ENCODE measurements at places on chromosomes 1 and 21.
A peak's percentile ranks its signal among the peaks of the same experiment; 100 is the strongest.

DNA sequence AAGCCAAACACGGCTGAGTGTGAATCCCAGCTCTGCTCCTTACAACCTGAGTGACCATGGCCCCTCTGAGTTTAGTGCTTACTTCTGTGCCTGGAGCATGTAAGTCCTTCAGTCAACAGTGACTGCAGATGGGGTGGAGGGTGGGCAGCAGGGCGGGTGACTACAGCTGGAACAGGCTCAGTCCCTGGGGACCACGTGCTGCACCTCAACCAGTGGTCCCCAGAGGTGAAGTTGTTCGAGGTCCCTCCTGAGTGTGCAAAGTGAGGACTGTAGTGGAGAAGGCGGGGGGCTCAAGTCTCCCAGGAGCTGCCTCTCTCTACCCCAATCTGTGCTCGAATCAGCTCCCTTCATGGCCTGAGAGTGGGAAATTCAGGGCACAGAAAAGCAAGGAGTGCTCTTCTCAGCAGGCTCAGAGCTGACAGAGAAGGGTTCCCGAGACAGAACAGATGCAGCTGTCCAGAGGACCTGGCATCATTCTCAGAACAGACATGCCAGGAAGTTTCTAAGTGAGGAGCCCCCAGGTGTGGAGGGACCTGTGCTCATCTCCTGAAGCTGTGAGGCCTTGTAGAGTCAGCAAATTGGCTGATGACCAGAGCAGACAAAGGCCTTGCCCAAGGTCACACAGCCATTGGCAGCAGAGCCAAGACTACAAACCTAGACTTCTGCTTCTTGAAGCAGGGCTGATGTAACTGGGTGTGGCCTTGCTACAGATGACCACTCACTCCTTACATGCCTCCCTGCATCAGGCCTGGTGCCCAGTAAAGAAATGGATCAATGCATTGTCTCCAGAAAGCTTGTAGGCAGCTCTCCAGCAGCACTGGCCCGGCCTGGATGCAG lies 61.7 kb upstream of the EDN2 start:
- DNase-seq = no peak

DNA sequence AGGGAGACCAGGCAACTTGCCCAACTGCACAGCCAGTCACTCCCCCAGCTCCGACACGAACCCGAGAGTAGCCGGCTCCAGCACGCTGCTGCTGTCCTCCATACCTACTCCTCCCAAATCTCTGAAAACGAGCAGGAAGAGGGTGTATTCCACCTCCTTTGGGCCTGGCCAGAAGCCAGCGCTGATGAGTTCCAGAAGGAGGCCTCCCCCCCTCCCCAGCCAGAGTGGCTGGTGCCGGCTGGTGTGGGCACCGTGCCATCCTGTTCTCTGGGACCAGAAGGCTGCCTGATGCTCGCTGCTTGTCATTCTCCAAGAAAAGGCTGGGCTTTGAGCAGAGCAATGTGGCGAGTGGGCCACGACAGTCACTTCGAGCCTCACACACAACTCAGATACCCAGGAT lies 22.2 kb downstream of the KCNN3 start:
- no peak for DNase-seq

GRCh38 chr1:214363386-214363785 lies 82.4 kb downstream of the SMYD2 start:
- no peak for DNase-seq

DNA sequence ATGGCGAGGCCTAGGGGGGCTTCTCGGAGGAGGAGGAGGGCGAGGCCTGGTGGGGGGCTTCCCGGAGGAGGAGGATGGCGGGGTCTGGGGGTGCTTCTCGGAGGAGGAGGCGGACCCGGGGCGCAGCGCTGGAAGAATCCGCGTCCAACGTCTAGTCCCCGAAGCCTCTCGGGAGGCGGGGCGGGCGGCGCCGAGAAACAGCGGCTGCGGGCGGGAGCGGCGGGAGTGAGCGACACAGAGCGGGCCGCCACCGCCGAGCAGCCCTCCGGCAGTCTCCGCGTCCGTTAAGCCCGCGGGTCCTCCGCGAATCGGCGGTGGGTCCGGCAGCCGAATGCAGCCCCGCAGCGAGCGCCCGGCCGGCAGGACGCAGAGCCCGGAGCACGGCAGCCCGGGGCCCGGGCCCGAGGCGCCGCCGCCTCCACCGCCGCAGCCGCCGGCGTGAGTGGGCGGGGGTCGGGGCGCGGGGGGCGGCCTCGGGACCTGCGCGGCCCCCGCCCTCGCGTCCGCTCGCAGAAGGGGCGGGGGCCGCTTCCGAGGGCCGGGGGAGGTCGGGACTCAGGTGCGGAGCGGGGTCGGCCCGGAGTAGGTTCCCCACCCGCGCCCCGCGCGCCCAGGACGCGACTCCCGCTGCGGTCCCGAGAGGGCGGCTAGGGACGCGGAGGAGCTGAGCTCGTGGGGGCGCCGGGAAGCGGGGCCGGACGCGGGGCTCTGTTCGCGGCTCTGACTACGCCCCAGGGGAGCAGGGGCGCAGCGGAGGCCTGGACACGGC lies at the start of gene KLHL17:
Gene KLHL17 (plus strand): TSS at position 222 of the 769 bp plus-strand sequence. CDS start 110 bp downstream, at position 332.
- DNase-seq = no peak

GRCh38 chr1:166221316-166221715 lies 54.5 kb upstream of the FAM78B start:
- DNase-seq = no peak

DNA sequence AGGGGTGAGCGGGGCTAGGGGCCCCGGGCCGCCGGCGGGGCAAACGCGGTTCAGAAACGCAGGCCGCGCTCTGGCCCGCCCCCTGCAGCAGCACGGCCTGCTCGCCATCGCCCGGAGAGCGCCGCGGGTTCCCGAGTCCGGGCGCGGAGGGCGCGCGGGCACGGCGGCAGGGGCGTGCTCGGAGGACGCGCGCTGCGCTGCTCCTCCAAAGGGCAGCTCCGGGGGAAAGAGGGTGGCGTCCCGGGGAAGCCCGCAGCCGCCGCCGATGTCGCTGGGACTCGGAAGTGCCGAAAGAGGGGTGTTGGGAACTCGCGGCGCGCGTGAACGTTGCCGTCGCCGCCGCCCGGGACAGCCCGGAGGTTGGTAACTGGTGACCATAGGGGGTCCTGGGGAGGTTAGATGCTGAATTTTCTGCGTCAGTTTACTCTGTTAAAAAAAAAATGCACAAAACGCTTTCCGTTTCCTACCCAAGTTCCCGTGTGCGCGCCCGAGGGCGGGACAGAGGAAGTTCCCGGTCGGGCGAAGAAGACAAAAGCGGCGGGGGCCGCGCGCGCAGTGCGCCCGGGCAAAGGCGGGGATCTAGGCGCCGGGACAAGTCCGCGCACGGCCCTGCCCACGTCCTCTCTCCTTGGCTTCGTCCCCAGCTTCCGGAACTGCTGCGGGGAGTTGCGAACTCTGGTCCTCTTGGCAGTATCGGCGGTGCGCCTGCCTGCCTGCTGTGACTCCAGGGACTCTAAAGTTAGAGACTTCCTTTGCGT lies at the start of gene HHAT:
Gene HHAT (plus strand): TSS at position 157 of the 758 bp plus-strand sequence. CDS start 20,074 bp downstream, outside the sequence.
- no peak for DNase-seq

DNA sequence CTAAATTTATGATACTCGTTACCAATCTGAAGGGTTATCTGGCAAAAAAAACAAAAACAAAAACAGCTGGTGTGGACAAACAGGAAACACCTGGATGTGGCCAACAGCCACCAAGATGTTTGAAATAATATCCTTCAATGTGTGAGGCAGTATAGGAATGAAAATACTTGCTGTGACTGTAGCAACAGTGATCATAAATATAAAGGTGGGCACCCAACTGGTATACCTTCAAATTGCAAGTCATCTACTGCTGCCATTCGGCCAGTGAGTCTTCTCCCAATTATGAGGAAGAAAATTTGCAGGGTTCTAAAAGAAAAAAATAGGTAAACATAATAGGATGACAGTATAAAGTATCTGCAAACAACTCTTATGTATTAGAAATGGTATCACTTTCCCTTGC lies 916 bp downstream of the YIPF1 start:
- DNase-seq = no peak

GRCh38 chr1:117061986-117062415 lies 1.9 kb downstream of the TTF2 start:
- peak; percentile 85 for DNase-seq

- DNase-seq = no peak
Measured at GRCh38 chr1:51576085-51576444, 40.8 kb upstream of the OSBPL9 start.

GRCh38 chr1:172969611-172970010 lies 81.1 kb downstream of the TNFSF18 start:
- DNase-seq = no peak

DNA sequence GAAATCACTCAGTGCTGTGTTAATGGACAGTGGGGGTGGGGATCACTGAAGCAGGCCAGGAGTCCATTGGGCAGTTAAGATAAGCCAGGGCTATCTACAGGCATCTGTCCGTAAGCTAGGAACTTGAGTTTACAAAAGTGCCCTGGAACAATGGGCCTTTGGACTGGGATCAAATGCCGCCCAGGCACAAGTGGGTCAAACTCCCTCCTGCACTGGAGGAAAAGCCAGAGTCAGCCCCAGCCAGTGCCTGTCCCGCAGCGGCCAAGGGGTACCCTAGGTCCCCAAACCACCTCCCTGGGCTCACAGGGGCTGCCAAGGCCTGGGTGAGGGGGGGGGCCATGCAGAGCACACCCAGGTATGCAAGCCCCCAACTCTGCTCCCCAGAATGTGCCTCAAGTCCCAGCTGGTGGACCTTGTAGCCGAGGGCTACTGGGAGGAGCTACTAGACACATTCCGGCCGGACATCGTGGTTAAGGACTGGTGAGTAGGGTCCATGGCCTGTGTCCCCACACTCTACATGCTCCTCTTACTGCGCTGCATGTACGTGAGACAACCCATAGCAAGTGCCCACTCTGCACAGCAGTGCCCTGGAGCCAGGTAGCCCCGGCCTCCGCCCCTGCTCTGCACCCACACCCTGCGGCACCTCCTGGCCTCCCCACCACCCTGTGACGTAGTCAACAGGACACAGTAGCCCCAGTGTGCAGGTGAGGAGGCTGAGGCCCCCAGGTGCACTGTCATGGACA lies 7.7 kb downstream of the FBXO6 start:
- no peak for DNase-seq

- no peak for DNase-seq
Measured at GRCh38 chr1:99691175-99691574, 45.3 kb downstream of the PALMD start.

- DNase-seq = no peak
Measured at GRCh38 chr1:67939942-67940341, 106.7 kb upstream of the GNG12 start.

- DNase-seq = no peak
Measured at GRCh38 chr21:44713130-44713529, 1.8 kb upstream of the TSPEAR start.

DNA sequence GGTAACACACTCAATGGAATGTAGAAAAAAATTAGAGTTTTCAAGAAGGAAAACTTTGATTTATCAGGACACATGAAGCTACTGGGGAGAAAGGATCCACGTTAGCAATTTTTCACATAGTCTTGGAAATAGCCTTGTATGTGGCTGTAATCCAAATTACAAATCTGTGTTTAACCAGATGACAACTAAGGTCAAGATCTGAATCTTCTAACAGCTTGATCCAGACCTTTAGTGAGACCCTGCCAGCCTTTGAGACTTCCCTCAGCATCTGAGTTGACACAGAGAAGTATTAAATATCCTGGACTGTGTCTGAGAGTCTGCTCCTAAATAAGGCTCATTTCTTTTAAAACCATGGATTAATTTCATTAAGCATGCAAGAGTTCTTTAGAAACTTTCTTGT lies 135.9 kb upstream of the KCNK2 start:
- no peak for DNase-seq

- DNase-seq = no peak
Measured at GRCh38 chr1:148315071-148315811, 163.2 kb upstream of the NBPF11 start.

DNA sequence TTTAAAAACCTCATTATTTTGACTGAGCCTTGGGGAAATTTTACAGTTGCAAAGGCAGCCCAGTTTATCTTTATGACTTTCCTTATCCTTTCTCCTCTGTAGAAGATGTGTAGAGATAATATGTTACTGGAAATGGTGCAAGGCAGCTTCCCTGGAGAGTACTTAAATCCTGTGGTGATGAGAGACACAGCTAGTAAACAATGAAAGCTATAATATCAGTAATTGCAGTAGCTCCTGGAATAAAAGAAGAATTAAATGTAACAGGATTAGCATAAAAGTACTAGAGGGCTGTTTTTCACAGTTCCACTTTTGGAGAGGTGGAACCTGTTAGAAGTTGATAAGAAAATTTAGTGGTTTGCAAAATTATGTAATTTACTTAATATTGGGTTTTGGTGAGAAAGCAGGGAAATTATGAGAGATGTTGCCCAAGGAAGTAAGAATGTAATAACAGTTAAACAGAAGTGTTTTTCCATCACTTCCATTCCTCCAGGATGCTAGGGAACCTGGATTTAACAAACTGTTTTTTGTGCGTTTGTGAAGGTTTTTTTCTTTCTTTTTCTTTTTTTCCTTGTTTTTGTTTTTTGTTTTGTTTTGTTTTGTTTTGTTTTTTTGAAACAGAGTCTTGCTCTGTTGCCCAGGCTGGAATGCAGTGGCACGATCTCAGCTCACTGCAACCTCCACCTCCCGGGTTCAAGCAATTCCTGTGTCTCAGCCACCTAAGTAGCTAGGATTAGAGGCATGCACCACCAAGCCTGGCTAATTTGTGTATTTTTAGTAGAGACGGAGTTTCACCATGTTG lies 15.7 kb upstream of the EDEM3 start:
- DNase-seq = no peak

DNA sequence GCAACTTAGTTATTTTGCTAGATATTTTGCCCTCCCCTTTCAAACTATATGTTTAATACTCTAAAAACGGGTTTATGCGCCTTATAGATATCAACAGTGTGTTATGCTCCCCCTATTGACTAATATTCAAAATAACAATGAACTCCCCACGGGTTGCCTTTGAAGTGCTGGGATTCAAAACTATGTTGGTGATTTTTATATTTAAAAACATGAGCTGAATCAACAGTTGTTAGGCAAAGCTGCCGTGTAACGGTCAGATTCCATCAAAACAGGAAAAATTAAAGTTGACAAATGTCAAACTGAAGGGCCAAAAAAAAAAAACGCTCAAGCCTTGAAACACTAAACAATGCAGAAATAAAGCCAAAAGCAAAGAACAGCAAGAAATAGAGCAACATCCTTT lies 2.5 kb downstream of the TGFBR3 start:
- DNase-seq = no peak

- DNase-seq = no peak
Measured at GRCh38 chr1:201645956-201646355, 107.0 kb downstream of the NAV1 start.

DNA sequence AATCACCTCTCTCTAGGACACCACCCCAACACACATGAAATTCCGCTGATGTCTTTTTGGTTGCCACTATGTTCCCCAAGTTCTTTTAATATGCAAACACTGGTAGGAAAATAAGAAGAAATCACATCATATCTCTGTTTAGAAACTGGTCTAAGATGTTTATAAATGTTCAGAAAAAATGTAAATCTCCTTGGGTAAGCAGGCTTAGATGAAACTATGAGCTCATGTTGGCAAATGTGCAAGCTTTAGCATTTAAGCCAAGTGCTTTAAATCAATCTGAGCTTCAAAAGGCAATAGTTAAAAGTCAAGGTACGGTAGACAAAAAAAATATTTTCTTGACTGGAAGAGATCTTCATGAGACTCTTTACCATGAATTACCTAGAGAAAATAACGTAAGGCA lies 25.2 kb upstream of the SLAMF9 start:
- DNase-seq = no peak
